ENCODE measurements at places on chromosomes 4 and X. TPM values are rescaled to one million over a fixed set of nuclear protein-coding genes. Genes with fewer than 3 reads are reported as not detected.

- DNase-seq: no peak
Observed at GRCh38 chr4:186534056-186534455, 21.3 kb downstream of the MTNR1A start.

- DNase-seq: no peak
Observed at GRCh38 chr4:169327951-169328350, 57.2 kb upstream of the SH3RF1 start.

Gene INTU
- polyA plus RNA-seq: 25.1 TPM

DNA sequence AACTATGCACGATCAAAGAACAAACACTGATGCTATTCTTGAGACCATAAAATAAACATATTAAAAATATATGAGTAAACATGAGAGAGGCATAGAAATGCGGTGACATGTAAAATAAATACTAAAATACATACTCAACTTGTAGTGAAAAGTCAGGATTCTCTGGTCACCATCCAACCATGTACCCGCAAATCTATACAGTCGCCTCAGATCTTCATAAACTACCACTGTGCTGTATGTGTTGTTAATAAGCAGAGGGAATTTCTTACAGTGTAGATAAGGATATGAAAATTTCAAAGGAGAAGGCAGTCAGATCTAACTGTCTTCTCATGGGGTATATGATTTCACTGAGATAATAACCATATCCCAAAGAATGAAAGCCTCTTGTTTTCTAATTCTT is 67.8 kb upstream of the FAM47B start:
- no peak for DNase-seq

GRCh38 chr4:7757501-7758471 is 181.9 kb downstream of the AFAP1 start:
- DNase-seq: no peak

Gene USP17L26
- not detected for polyA plus RNA-seq

DNA sequence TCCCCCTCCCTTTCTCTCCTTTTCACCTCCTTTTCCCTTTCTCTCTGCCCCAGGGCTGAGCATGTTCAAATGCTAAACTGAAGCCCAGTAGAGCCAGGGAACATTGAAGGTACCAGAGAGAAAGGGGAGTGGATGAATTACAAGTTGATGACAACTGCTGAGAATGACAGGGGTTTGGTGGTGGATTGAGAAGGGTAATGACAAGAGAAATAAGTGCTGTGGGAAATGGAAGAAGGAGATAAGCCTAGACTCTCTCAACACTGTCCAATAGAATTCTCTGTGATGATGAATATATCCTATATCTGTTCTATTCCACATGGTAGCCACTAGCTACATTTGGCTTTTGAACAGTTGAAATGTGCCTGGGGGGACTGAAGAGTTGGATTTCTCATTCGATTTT is 154.5 kb downstream of the TMEM164 start:
- no peak for DNase-seq

GRCh38 chr4:184384810-184385557 is 89.4 kb downstream of the IRF2 start:
- DNase-seq: no peak

DNA sequence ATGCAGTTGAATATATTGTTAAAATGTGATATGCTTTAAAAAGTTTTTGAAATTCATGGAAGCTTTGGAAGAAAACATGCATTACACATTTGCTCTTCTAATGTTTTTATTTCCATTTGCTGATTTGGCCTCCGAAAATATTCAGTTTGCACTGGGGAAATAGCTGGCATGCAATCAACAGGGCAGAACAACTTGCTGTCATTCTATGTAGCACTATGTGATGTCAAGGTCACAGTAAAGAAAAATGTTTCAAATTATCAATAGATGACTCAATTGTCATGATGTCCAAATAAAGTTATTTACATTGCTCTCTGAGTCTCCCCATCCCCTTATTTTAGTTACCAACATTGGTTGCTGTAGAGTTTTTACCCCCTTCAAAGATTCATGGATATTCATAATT is 119.2 kb downstream of the TLL1 start:
- no peak for DNase-seq

- DNase-seq: no peak
Observed at GRCh38 chrX:87679849-87680248, 162.2 kb downstream of the KLHL4 start.

DNA sequence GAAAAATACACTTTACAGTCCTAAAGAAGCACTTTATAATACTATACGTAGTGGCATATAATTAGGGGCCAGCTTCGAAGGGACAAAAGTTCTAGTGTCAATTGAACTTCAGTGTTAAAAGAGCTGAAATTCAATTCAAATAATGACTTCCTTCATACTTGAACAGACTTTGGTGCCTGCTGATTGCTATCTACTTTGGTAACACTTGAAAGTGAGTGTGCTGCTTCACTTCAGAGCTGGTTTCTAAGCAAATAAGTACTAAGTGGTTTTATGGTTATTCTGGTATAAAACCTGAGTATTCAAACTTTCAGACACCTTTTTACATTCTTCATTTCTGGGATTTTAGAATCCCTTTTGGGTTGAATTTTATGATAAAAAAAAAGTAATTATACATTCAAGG is 107.0 kb downstream of the SLC4A4 start:
- DNase-seq: no peak

Data from left renal cortex interstitium (tissue), 4 donors.